CD8-positive, alpha-beta memory T cell (primary cell): ENCODE measurements at places on chromosomes 3 and 15. TPM values are rescaled to one million over a fixed set of nuclear protein-coding genes. Genes with fewer than 3 reads are reported as not detected.

- DNase-seq = no peak
Observed at GRCh38 chr3:9793161-9793781, 389 bp downstream of the ARPC4 start.

GRCh38 chr15:89330119-89330518, 4.5 kb downstream of the POLG start:
- no peak for DNase-seq

DNA sequence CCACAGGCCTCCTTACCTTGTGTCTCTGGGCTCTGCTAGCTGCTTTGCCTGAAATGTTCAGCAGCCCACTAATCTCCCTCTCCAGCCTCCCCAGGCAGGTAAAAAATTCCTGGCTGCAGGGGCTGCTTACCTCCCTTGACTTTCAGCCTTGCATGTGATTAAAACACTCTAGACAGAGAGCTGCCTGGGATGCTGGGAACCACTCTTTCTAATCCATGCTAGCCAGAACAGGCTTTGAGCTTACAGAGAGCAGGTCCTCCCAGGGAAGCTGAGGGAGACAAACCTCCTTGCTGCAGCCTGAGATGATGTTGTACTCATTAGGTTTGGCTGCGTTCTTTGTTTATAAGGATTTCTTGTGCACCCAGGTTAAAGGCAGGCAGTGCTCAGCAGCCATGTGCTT, 33.7 kb upstream of the LIPC start:
- DNase-seq = no peak

DNA sequence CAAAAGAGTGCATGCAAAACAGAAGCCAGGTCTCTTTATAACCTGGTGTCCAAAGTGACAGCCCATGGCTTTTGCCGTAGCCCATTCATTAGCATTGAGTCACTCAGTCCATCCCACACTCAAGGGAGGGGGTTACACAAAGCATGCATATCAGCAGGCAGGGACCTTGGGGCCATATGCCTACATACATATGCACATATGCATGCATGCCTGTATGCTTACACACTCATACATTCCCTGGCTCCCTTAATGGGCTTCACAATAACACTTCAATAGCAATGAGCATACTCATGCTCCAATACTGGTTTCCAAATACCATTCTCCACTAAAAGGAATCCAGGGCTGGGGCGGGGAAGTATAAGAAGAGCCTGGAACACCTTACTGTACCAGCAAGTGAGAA, 22.0 kb downstream of the TRPM1 start:
- no peak for DNase-seq

DNA sequence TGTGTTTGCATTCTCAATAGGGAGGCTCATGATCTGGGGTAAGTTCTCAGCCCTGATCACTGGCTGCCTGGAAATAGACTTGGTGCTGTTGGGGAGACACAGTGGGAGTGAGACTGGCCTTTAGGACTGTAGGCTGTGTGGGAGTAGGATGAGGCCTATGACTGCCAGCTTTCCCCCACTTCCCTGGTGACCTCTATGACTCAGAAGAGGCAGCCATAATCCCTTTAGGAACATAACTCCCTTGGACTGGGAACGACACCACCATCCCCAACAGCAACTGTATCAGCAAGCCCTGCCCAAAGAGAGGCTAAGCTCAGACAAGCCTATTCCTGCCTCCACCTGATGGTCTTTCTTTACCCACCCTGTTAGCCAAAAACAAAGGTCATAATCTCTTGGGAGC, 91.3 kb downstream of the SUCNR1 start:
- DNase-seq = no peak

DNA sequence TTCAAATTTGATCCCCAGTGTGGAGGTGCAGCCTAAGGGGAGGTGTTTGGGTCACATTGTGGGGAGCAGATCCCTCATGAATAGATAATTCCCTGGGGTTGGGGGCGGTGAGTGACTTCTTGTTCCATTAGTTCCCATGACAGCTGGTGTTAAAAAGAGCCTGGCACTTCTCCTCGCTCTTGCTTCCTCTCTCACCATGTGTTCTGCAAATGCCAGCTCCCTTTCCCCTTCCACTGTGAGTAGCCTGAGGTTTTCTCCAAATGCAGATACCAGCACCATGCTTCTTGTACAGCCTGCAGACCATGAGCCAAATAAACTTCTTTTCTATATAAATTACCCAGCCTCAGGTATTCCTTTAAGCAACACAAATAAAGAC, 23.1 kb downstream of the RIOX2 start:
- no peak for DNase-seq

DNA sequence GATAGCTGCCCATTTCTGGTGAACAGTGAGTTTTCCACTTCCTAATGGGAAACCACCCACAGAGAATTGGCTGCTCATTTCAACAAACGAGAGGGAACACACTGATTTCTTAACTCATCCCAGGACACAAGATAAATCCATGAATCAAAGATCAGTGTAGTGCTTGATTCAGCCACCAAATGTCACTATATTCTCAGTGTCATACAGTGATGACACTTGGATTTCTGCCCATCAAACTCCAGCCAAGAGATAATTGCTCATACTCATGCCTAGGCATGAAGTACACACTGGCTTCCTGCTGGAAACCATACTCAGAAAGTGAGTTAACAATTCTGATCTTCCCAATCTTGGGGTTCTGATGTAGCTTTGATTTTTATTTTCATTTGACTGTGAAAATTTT, 35.4 kb upstream of the GRM7 start:
- no peak for DNase-seq

DNA sequence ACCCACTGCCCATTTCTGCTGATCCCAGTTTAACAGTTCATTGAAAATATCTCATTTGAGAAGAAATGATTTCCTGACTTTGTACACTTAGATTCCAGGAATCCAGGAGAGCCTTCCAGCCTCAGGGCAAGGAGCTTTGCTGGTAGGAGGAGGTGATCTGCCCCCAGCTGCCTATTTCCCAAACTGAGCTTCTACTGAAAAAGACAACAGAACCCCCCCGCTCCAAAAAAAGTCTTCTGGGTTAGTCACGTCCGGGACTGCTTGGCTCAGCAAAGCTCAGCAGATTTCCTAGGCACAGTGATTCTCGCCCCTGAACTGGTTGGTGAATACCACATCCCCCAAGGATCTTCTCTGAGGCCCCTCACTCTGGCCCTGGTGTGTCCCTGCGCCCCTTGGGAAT, 13.1 kb downstream of the SLC6A6 start:
- no peak for DNase-seq

- no peak for DNase-seq
Observed at GRCh38 chr3:13708871-13709595, 160.1 kb downstream of the FBLN2 start.

DNA sequence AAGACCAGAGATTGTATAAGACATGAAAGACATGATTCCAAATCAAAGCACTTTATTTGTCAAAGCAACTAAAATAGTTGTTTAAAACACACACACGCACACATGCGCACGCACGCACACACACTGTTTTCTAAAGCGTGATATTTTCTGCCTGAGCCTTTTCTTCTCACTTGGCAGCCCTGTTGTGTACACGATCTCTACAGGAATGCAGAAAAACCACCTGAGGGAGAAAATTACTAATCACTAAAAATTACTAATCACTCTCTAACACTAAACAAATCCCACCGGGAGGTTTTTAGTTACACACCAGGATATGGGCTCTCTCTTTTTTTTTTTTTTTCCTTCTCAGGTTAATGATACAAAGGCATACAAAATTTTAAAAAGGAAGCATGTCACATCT, 160.1 kb upstream of the ATP11B start:
- DNase-seq = no peak

- DNase-seq = no peak
Observed at GRCh38 chr3:111362381-111363009, 179.5 kb upstream of the CD96 start.

DNA sequence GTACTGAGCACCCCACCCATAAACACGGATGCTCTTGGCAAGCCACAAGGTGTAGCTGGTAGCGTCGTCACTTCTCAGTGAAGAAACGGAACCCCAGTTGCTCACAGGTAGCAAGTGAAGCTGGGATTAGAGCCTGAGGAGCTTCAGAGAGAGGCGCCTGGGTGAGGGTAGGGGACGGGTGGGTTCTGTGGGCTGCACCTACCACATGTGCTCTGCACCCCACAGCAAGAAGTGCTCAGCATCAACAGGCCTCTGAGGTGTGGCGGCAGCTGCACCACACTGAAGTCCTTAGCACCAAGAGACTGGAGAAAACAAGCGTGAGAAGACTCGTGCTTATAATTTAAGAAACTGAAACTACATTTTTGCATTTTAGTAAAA, 9.8 kb downstream of the MAP6D1 start:
- peak; percentile 22 for DNase-seq

DNA sequence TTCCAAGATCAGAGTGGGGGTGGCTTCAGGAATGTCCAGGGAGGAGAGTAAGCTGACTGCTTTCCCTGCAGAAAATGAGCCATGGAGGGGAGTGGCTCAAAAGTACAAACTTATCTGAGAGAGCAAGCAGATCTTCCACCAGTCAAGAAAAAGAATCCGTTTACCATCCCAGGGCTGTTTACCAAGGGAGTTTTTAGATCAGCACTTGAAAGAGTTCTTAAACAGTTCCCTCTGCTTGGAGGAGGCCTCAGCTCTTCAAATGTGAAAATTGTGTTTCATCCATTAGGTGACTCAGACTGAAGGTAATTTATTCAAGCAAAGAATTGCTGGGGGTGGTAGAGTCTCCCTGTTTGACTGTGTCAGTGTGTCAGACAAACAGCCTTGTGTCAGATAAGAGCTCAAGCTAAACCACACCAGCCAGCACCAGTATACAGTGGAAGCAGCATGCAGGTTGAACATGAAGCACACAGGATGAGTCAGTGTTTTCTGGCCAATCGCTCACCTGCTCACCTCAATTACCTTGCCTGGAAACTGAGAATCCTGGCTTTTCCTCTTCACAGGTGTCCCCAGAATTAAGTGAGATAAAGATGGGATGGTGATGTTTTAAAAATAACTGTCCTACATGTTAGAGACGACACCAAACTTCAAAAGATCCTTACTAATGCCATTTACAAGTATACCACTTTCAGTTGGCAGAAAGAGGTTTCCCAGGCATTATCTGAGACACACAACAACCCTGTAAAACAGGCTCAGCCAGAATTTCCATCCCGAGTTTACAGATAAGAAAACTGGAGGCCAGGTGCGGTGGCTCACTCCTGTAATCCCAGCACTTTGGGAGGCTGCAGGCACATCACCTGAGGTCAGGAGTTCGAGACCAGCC, 21.7 kb downstream of the SH3BP5 start:
- peak; percentile 40 for DNase-seq

GRCh38 chr3:153624310-153625030, 462.4 kb downstream of the RAP2B start:
- DNase-seq = peak; percentile 31

- DNase-seq = no peak
Observed at GRCh38 chr3:69472093-69472492, 86.2 kb upstream of the FRMD4B start.

DNA sequence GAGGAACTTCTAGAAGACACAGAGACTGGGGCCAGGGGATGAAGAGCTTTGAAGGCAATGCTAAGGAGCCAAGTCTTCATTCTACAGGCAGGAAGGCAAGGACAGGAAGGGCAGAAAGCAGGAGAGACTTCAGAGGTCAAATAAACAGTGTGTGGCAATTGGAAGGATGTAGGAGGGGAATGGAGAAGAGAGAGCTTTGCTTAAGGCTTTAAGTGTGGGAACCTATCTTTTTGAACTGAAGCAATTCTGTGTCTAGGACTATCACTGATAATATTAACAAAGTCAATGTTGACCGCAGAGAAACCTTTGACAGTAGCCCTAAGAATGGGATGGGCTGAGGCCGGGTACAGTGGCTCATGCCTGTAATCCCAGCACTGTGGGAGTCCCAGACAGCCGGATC, 325.0 kb downstream of the FOXP1 start:
- DNase-seq = no peak

DNA sequence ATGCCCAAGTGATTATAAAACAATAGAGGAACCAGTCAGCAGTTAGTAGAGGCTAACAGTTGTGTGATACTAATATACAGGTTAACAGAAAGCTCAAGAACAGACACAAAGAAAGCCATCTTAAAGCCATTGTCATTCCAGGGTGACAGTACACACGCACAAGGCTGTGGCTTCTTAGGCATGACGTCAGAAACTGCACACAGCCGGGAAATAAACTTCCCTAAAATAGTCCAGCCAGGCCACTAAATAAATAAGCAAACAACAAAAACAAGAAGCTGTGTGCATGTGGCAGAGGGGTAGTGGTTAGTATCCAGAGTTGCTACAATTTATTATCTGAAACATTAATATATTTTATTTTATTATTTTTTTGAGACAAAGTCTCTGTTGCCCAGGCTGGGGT, 49.8 kb downstream of the PPCDC start:
- DNase-seq = no peak

DNA sequence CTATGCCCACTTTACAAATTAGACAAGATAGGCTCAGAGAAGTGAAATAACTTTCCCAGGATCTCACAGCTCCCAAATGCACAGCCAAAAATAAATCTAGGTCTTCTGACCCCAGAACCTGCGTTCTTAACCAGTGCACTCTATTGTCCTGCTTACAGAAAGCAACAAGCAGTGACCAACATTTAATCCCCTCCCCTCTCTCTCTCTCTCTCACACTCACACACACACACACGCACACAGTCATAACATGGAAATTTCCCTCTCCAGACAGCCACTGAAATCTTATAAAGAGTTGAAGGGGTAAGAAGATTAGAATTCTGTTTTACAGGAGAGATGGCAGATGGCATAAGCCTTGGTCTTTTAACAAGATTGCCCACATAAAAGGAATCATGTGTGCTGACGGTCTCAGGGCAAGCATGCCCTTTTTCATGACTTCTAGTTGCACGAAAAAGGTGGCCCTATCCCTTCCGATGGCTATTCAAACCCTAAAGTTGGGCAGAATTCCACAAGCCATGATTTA, 29.4 kb downstream of the EOGT start:
- no peak for DNase-seq

DNA sequence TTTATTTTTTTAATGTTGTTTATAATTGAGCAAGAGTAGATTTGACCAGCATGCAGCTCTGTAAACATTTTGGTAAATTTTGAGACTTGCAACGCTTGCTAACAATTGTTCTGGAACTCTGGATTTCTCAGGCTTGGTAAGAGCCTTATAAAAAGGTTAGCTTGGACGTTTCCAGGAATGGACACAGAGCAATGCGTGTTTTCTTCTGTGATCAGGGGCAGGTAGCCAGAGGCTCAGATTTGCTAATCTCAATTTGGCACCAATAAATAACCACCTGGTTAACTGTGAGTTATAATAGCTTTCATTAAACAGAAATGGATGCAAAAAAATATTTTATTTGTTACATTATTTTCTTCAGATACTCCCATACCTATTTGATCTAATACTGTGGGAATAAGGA, 39.8 kb downstream of the CADM2 start:
- no peak for DNase-seq

DNA sequence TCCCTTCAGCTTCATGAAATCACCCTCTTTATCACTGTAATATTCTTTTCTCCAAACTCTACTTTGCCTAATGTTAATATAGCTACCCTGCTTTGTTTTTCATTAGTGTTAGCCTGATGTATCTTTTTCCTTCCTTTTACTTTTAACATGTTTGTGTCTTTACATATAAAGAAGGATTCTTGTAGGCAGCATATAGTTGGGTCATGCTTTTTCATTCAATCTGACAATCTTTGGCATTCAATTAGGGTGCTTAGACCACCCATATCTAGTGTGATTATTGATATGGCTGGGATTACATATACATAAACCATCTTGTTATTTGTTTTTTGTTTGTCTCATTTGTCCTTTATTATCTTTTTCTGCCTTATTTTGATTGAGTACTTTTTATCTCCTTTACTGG, 34.9 kb upstream of the HEG1 start:
- DNase-seq = no peak

The SNURF gene
- total RNA-seq = 22.8 TPM

The GOLGA8K gene
- 0.13 TPM for total RNA-seq

The SLC30A4 gene
- total RNA-seq = 3.1 TPM

The RHOV gene
- total RNA-seq = 0.24 TPM

The GABRR3 gene
- not detected for total RNA-seq

The SLC2A2 gene
- not detected for total RNA-seq

The IMPG2 gene
- total RNA-seq = 0.20 TPM
